ENCODE measurements at places on chromosomes 12 and 14.
A peak's percentile ranks its signal among the peaks of the same experiment; 100 is the strongest.

DNA sequence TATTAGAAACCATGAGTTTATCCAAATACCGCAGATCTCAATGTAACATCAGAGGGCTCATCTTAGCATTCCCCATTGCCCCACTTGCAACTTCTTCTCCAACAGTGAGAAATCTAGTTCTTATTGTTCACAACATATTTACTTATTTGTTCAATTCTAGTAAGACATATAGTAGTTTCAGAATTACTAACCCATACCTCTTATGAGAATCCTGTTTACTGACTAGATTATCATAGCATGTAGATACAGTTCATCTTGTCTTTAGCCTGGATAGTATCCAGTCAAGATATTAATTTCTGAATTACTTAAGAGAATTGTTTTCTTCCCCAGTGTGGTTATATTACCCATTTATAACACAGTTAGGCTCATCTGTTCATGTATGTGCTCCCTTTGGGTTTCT lies 80.6 kb downstream of the NIN start:
- DNase-seq, result no peak

DNA sequence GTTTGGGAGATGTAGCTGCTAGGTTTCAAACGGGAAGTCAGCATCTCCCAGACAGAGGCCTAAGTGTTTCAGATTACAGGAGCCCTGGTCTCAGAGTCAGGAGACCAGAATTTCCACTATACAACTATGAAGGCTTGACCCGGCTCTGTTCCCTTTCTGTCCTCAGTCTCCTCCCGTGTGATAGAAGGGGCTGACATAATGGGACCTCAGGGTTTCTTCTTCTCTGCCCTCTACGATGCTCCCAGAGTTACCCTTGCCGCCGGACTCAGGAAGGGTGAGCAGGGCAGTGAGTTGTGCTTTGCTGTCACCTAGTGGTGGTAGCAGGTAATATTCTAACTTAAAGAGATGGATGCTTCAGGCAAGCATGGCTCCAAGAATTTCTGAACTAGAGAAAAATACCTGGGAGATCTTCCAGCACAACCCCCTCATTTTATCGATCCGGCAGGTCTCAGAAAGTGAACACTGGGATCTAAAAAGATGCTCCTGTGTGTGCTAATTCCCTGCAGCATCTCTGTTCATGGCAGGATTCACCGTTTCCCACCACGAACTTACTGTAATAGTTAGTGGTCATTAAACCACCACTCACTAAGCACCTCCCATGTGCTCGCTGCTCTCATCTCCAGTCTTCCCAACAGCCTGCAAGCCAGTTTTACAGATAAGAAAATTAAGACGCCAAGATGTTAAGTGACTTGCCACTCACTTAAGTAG lies 84.4 kb downstream of the VWF start:
- DNase-seq, result no peak

GRCh38 chr12:111756681-111757080 lies 10.1 kb upstream of the ALDH2 start:
- no peak for DNase-seq

- no peak for DNase-seq
These were observed 996.8 kb upstream of the TMEM132C start for GRCh38 chr12:127270193-127270592.

GRCh38 chr12:67220065-67220464 lies 49.1 kb upstream of the CAND1 start:
- DNase-seq, result no peak

DNA sequence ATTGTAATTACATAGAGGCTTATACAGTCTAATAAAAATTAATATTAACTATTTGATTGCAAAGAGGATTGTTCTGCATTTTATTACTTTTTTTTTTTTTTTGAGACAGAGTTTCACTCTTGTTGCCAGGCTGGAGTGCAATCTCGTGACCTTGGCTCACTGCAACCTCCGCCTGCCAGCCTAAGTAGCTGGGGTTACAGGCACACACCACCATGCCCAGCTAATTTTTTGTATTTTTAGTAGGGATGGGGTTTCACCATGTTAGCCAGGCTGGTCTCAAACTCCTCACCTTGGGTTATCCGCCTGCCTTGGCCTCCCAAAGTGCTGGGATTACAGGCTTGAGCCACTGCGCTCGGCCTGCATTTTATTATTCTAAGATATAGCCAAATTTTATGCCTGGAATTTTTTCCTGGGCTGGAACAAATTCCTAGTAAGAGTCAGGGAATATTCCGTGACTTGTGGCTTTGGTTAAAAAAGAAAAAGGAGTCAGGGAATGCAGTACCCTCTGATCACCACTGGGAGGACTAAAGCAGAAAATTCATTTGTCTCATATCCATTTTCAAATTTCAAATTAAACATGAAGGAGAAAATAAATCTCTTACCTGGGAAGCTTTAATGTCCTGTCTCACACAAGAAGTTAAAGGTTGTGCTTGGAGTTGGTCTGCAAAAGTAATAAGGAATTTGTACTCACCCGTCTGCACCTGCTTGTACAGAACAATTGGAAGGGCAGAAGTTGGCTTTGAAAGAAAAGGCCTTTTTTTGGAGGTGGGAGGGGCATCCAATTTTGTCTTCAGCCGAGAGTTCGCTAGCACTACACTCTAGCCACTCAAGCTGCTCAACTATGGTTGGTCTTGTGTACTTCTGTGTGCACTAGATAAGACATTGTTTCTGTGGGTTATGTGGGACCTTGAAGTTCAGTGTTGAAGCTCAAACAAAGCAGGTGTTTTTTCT lies 8.7 kb downstream of the MARK3 start:
- no peak for DNase-seq

GRCh38 chr12:16844875-16845274 lies 238.9 kb upstream of the LMO3 start:
- DNase-seq, result no peak

GRCh38 chr12:5562581-5562980 lies 130.7 kb downstream of the NTF3 start:
- no peak for DNase-seq

GRCh38 chr12:93243689-93244513 lies 133.8 kb upstream of the NUDT4 start:
- DNase-seq, result no peak

DNA sequence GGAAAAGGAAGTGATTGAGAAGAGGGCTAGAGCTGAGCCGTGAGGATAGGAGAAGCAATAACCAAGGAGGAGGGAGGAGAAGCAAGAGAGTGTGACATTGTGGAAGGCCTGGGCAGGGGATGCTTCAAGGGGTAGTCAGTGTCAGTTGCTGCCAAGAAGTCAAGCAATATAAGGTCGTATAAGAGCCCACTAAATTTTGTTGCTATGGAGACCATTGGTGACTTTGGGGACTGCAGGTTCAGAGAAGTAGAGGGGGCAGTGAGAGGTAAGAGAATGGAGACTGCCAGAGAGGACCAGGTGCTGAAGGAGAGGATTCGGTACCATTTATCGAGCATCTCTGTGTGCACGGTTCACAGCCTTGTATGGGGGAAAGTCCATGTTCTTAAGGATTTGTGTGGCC lies 3.1 kb upstream of the ATXN3 start:
- no peak for DNase-seq

- DNase-seq, result no peak
These were observed 113.0 kb downstream of the FOXG1 start for GRCh38 chr14:28879573-28879996.

DNA sequence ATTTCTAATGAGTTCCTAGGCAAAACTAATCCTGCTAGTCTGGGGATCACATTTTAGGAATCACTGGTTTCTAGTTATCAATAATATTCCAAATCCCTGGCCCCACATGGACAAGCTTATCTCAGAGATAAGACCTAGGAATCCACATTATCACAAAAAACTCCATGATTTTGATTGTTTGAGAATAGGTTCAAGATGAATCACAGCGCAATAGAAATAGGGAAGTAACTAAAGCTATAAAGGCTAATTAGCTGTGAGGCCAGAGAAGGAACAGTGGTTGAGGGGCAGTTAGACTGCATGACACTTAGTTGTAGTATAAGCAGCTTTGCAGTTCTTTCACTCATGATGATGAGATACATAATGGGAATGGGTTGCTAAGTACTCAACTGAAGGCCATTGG lies 13.1 kb upstream of the ATP5F1B start:
- DNase-seq, result no peak

DNA sequence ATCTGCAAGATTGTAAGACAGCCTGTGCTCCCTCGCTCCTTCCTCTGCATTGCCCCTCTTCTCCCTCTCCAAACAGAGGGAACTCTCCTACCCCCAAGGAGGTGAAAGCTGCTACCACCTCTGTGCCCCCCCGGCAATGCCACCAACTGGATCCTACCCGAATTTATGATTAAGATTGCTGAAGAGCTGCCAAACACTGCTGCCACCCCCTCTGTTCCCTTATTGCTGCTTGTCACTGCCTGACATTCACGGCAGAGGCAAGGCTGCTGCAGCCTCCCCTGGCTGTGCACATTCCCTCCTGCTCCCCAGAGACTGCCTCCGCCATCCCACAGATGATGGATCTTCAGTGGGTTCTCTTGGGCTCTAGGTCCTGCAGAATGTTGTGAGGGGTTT lies 37.4 kb downstream of the DAD1 start:
- no peak for DNase-seq

- DNase-seq, result no peak
These were observed 188.7 kb upstream of the TMEM260 start for GRCh38 chr14:56390859-56391258.

DNA sequence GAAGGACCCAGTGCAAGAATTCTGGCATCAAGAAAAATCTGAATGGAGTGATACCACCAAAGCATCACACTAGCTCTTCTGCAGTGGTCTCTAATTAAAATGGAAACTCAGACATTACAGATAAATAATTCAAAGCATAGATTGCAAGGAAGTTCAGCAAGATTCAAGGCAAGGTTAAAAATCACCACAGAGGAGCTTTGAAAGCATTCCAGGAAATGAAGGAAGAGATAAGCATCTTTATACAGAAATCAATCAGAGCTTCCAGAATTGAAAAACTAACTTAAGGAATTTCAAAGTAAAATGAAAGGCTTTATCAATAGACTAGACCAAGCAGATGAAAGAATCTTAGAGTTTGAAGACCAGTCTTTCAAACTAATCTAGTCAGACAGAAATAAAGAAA lies 20.4 kb upstream of the GLIPR1 start:
- no peak for DNase-seq

DNA sequence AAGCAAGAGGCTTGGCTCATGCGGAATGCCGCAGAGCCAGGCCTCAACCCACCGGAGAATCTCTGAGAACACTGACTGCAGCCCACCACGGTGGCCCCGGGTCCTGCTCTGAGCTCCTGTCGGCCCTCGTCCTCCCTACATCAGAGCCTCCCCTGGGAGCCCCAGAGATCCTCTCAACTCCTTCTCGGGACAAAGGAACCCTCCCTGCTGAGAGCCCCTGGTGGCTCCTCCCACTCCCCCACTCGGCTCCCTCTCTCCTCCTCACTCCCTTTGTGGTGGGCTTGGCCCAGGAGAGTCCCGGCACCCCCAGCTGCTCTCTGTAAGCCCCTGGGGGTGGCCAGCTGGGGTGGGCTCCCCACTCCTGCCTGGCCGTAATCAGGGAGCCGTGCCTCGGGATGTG lies 11.1 kb upstream of the INF2 start:
- peak; percentile 76 for DNase-seq

- no peak for DNase-seq
These were observed 10.8 kb upstream of the TCTN2 start for GRCh38 chr12:123659996-123660727.

DNA sequence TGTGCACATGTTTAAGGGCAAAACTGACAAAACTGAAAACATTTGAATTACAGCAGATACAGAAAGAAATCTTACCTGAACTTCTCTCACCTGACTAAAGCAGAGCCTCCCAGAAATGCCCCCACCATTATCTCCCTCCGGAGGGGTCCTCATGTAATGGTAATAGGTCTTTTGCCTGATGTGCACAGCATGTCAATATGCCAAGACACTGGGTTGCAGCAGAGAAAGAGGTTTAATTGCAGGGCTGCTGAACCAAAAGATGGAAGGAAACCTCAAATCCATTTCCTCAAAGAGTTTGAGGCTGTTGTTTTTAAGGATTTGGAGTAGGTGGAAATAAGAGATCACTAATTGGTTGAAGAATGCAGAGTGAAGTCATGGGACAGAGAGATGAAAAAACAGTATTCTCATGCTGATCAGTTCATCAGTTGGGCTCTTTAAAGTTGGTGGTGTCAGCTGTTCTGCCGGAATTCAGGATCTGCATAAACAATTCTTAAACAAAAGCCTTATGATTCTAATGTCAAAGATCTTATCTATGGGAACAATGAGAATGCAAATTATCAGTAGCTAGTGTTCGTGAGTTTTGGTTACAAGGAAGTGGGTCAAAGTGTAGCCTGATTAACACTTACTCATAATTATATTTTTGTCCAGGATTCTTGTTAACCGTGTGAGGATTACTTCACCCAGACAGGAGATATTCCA lies 18.2 kb downstream of the ANG start:
- no peak for DNase-seq

DNA sequence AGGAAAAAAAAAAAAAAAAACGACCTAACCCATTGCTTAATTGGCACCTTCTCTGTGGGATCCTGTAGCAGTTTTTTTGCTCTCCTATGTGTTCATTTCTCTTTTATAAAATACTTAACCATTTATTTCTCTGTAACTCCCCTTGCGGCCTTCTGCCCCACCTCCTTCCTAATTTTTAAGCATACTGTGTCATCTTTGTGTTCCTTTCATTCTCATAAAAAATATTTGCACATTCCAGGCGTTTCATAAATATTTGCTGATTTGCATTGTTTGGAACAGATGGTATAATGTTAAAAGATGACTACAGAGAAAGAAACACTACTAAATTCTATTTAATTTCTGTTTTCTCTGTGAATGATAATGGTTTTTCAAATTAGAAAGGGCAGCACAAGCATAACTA lies 77.9 kb downstream of the NPAS3 start:
- no peak for DNase-seq

DNA sequence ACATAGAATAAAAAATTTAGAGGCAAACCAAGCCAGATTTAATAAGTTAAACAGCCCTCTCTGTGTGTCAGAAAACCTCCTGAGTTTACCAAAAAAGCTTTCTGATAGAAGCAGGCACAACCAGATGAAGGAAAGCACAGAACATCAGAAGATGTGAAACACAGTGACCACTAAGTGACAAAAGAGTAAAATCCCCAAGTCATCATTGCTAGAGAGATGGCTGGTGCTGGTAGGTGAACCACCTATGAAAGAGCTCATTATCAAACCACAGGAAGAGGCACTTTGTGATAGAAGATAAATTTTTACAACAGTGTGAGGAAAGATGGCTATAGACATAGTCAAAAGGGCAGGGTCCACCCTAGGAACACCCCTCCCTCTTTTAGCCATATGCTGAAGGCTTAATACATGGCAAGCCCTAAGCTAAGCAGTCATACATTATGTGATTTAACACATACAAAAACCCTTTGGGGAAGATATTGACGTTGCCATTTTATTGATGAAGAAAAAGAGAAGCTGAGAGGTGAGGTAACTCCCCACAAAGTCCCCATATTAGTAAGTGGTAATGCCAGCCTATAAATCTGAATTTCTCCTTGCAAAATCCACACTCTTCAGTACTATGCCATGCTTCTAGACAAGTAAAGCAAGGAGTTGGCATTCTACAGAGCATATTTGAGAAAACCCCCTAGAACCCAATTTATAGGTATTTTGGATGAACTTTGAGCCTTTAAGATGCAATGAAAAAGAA lies 449.9 kb downstream of the LRIG3 start:
- DNase-seq, result no peak

Measured in coronary artery (tissue), 2 donors.